ENCODE measurements at places on chromosomes 3 and 15. TPM values are rescaled to one million over a fixed set of nuclear protein-coding genes. Genes with fewer than 3 reads are reported as not detected.

Gene IL20RB
- total RNA-seq, result 0.35 TPM

Gene PRSS50
- 0.35 TPM for total RNA-seq

Gene ILDR1
- total RNA-seq, result 0.60 TPM

Gene CD200
- 11.3 TPM for total RNA-seq

Gene STRA6
- total RNA-seq, result 1.8 TPM

GRCh38 chr3:128323206-128324081 is 143.2 kb downstream of the DNAJB8 start:
- no peak overlapping the region for H3K4me3 ChIP-seq
- no peaks in the 10 kb centered on the region for H3K27me3 ChIP-seq
- no peak for DNase-seq

GRCh38 chr3:72279068-72279604 is 494.2 kb upstream of the PROK2 start:
- H3K4me1 ChIP-seq, result peaks cover 6% of the 10 kb centered on the region
- no peak overlapping the region for H3K4me3 ChIP-seq
- no peaks in the 10 kb centered on the region for H3K36me3 ChIP-seq

DNA sequence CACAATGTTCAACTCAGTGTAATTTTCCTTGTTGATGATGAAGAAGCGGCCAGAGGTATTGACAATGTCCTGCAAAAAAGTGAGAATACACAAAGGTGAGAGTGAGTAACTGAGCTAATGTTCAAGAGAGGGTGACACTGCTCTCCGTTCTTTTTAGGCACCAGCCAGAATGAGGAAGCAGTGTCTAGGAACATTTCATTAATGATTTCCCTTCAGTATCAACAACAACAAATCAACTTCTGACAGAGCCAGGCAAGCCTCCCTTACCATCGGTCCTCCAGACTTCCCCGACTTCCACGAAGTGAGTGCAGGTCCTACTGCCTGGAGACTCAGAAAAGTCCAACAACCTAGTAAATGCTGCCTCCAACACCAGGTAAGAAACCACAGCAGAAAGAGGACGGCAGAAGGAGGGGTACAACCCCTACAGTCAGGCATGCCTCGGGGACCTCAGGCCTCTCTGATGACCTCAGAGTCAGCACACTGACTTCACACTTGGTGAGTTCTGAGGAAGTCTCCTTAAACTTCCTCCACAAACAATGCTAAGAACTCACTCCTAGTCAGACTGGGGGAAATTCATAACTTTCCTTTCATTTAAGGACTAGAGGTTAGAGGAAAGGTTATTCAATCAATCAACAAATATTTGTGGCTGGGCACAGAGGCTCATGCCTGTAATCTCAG is 62.7 kb downstream of the NPTN start:
- no peak overlapping the region for H3K4me3 ChIP-seq
- no peak for DNase-seq
- no peaks in the 10 kb centered on the region for H3K36me3 ChIP-seq
- no peaks in the 10 kb centered on the region for H3K4me1 ChIP-seq
- no peak overlapping the region for H3K27ac ChIP-seq
- H3K27me3 ChIP-seq, result no peaks in the 10 kb centered on the region

- no peaks in the 10 kb centered on the region for H3K36me3 ChIP-seq
- DNase-seq, result no peak
- H3K4me1 ChIP-seq, result peaks cover 4% of the 10 kb centered on the region
- no peak overlapping the region for H3K27ac ChIP-seq
Observed at GRCh38 chr3:196533260-196533681, 18.1 kb upstream of the SMCO1 start.

DNA sequence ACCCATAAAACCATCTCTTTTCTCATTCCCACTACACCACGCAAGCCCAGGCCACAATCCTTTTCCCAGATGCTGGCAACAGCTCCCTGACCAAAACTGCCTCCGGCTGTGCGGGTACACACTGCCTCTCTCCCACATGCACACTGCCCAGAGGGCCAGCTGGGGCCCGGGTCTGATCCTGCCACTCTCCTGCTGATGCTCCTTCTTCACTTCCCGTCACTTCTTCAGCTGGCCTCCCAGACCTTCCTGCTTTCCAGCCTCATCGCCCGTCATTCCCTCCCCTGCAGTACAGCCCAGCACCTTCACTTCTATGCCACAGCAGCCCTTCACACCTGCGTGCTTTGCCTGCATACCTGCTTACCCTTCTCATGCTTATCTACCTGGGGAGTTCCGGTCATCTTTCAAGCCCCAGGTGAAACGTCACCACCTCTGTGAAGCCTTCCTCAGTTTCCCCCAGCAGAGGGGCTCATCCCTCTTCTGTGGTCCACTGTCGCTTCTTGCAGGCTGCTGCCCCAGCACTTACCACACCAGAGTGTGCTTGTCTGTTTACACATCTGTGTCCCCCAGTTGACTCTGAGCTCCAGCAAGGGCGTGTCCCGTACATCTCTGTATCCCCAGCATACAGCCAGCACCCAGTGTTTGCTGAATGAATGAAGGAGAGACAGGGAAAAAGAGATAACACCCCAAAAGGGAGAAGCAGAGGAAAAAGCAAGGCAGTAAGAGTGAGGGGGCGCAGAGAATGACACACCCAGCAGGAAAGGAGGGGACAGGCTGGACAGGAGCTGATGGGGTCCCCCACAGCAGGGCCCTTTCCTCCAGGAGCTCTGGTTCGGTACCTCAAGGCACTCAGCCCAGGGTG is 22.2 kb downstream of the GRAMD2A start:
- H3K4me3 ChIP-seq, result no peak overlapping the region
- no peaks in the 10 kb centered on the region for H3K27me3 ChIP-seq
- H3K27ac ChIP-seq, result no peak overlapping the region
- peaks cover 2% of the 10 kb centered on the region for H3K4me1 ChIP-seq
- no peak for DNase-seq

DNA sequence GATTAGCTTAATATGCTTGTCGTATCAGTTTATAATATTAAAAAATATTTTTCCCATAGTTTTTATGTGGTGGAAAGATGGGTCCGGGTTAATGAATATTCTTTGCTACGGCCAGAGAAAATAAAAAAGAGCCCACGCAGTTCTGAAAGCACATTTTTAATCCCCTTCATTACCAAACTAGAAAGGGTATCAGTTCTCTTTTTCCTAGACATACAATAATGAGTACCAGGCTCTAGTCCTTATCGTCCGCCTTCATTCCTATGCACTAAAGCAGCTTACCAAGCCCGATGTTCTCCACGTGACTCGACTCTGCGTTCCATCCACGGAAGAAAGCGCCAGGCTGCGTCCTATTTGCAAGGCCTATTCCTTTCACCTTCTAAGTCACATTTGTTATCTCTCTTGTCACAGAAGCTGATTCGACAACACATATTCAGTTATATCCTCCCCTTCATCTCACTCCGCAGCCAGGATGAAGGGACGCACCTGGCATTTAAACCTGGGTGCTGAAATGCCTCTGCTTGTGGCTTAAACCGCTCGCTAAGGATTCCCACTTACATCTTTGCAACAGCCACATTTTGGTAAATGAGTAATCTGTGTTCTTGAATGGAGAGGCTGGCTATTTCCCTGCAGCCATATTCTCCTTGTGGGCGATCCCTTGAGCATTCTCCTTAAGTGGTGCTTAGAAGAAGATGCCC is 257.0 kb downstream of the CD47 start:
- no peaks in the 10 kb centered on the region for H3K27me3 ChIP-seq
- H3K4me3 ChIP-seq, result no peak overlapping the region
- no peaks in the 10 kb centered on the region for H3K36me3 ChIP-seq
- peaks cover 2% of the 10 kb centered on the region for H3K4me1 ChIP-seq

GRCh38 chr3:87201727-87202126 is 25.4 kb upstream of the CHMP2B start:
- H3K27me3 ChIP-seq, result no peaks in the 10 kb centered on the region
- H3K4me3 ChIP-seq, result no peak overlapping the region
- DNase-seq, result no peak
- H3K27ac ChIP-seq, result no peak overlapping the region

GRCh38 chr3:123521179-123521969 is 63.5 kb downstream of the HACD2 start:
- H3K36me3 ChIP-seq, result no peaks in the 10 kb centered on the region
- H3K4me3 ChIP-seq, result no peak overlapping the region
- no peaks in the 10 kb centered on the region for H3K27me3 ChIP-seq
- H3K27ac ChIP-seq, result no peak overlapping the region

DNA sequence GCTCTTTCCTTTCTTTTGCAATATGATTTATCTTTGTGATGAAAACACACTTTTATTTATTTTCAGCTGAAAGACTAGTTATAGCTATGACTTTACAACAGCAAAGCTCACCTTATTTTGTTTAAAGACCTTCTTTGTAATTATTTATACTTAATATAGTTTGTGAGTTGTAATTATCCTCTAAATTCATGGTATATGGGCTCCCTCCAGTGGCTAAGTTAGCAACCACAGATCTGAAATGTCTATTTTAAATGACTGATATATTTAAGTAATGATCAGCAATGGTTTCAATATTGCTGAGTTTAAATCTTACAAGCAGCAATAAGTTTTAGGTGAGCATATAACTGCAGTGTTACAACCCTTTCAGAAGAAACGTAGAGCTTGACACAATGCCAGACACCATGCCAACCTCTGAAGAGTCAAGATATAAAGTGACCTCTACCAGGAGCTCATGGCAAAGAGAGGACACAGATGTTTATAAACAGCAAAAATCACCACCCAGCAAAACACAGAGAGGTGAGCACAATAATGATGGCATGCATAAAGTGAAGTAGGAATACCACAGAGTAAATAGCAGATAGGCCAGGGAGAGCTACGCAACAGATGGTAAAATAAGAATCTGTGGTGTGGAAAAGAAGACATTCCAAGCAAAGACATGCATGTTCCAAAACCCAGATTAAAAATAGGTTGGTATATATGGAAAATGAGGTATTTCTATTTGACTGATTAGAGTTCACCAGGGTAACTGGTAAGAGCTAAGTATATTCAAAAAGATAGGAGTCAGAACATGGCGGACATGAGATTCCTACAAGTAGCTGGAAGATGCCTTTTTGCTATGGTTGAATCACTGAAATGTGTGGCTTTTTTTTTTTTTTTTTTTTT is 143.7 kb upstream of the ZNF385D start:
- DNase-seq, result no peak
- H3K4me1 ChIP-seq, result no peaks in the 10 kb centered on the region
- H3K27me3 ChIP-seq, result no peaks in the 10 kb centered on the region
- H3K4me3 ChIP-seq, result no peak overlapping the region
- no peaks in the 10 kb centered on the region for H3K36me3 ChIP-seq

DNA sequence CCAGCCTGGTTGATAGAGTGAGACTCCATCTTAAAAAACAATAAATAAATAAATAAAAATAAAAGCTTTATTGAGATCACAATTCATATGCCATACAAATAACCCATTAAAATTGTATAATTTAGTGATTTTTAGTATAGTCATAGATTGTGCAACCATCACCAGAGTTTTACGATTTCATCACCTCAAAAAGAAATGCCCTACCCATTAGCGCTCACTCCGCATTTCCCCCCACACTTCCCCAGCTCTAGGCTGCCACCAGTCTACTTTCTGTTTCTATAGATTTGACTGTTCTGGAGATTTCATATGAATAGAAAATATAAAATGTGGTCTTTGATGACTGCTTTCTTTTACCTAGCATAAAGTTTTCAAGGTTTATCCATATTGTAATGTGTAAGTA is 57.0 kb downstream of the ARHGEF26 start:
- H3K4me3 ChIP-seq, result no peak overlapping the region
- peaks cover 6% of the 10 kb centered on the region for H3K4me1 ChIP-seq
- H3K27ac ChIP-seq, result no peak overlapping the region
- H3K36me3 ChIP-seq, result no peaks in the 10 kb centered on the region
- no peaks in the 10 kb centered on the region for H3K27me3 ChIP-seq

DNA sequence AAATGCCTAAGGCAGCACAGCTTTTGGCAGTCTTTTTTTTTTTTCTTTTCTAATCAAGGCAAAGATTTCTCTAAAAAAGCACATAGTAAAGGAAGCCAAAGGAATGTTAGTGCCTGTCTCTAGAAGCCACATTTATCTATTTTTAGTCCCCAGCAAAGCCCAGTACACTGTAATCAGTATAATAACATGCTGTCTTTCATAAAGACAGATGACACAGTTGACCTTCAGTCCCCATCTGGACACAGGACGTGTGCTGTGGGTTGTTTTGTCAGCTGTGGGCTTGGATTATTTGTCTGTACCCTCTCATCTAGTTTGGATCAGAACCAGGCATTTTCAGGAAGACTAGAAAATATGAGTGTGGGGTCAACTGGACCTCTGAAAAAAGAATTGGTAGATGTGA is 110.4 kb upstream of the CTNNB1 start:
- H3K36me3 ChIP-seq, result no peaks in the 10 kb centered on the region
- H3K4me3 ChIP-seq, result no peak overlapping the region
- no peak for DNase-seq

DNA sequence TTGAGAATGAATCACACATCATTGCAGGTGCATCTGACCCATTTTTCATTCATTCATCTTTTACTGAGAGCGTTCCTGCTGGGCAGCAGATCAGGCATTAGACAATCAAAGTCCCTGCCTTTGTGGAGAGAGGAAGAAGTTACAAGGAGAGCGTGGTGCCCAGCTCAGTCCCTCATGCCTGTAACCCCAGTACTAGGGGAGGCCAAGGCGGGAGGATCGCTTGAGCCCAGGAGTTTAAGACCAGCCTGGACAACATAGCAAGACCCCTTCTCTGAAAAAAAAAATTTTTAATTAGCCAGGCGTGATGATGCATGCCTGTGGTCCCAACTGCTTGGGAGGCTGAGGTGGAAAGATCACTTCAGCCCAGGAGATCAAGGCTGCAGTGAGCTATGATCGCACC is 35.0 kb upstream of the MEX3B start:
- no peak overlapping the region for H3K4me3 ChIP-seq
- no peaks in the 10 kb centered on the region for H3K27me3 ChIP-seq
- no peaks in the 10 kb centered on the region for H3K36me3 ChIP-seq
- no peak for DNase-seq
- no peak overlapping the region for H3K27ac ChIP-seq
- no peaks in the 10 kb centered on the region for H3K4me1 ChIP-seq

DNA sequence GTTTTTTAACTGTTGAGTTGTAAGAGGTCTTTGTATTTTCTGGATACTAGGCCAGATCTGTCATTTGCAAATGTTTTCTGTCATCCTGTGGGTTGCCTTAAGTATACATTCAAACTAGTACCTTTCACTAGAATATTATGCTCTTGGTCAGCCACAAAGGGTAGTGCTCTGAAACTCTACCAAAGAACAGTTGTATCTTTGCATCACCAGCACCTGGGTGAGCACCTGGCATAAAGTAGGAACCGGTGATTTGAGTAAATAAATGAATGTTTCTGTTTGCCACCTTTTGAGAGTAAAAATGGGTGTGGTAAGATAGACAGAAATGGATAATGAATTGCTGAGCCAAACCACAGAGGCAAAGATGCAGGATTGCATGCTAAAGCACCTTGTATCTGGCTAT is 98.7 kb downstream of the SLCO3A1 start:
- no peak overlapping the region for H3K4me3 ChIP-seq
- H3K27ac ChIP-seq, result no peak overlapping the region
- H3K36me3 ChIP-seq, result no peaks in the 10 kb centered on the region
- H3K4me1 ChIP-seq, result peaks cover 22% of the 10 kb centered on the region
- no peaks in the 10 kb centered on the region for H3K27me3 ChIP-seq

DNA sequence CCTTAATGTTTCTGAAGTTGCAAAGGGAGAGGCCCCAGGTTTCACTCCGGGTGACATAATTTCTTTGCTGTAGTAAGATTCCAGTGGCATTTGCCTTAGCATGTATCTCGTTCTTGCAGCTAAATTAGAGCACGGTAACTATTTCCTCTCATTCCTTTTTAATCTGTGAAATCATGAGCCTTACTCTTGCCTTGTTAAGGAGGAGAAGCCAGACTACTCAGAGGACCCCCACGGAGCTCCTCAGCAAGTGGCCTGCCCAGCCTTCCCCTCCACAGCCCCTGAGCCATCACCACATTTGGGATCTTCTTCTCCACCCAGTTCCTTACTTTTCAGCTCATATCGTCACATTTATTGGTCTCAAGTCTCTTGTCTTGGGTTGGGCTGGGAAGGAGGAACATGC is 54.2 kb downstream of the ABHD2 start:
- H3K4me3 ChIP-seq, result no peak overlapping the region
- no peak overlapping the region for H3K27ac ChIP-seq
- peaks cover 23% of the 10 kb centered on the region for H3K4me1 ChIP-seq
- H3K36me3 ChIP-seq, result no peaks in the 10 kb centered on the region
- no peaks in the 10 kb centered on the region for H3K27me3 ChIP-seq
- DNase-seq, result no peak
